Gastrocnemius medialis (tissue), 4 donors: ENCODE measurements at places on chromosomes 5 and 9. TPM values are rescaled to one million over a fixed set of nuclear protein-coding genes. Genes with fewer than 3 reads are reported as not detected.

Gene DIPK1B
- total RNA-seq = 4.6 TPM

DNA sequence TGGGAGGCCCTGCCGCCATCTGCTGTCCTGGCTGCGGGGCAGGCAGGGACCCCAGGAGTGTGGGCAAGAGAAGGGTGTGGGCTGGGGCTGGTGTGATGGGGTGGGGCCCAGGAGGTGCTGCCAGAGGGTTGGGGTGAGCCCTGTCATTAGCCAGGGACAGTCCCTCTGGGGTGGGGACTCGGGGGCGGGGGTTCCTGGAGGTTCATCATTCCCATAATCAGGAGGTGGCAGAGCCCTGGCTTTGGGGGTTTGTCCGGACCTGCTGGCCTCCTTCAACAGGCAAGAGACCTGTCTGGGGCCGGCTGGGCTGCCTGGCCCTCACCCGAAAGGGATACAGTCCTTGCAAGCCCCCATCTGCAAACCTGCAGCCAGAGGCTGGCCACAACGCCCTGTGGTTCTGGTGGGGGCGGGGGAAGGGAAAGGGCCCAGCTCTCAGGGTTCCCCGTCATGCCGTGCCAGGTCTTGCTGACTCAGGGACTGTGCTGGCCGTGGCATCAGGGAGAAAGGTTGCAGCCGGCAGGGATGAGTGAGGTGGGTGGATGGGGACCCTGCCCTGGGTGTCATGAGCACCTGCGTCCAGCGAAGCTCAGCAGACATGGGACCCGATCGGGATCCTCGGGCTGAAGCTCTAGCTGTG is 65.2 kb downstream of the MRPL36 start:
- peak; percentile 4 for DNase-seq

DNA sequence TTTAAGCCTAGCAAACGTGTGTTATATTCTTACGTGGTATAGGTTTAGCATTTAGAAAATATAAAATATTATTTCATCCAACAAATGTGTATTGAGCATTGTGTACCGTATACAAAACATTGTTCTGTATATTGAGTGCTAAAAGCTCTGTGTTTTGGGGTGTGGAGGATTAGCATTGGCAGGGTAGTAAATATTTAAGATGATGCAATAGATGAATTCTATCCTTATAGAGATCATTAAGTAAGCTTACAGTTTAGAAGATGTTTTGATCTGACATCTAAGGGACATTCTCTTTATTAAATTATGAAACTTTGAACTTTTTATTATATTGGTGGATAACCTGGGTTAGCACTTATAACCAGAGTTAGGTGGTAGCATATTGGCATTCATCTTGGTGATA is 48.5 kb upstream of the GLIPR2 start:
- no peak for DNase-seq

- DNase-seq = no peak
Observed at GRCh38 chr5:170576602-170577535, 73.0 kb downstream of the KCNIP1 start.

- DNase-seq = no peak
Observed at GRCh38 chr5:142432369-142432863, 107.6 kb upstream of the SPRY4 start.

- DNase-seq = no peak
Observed at GRCh38 chr5:133565993-133566392, 46.3 kb downstream of the FSTL4 start.

Gene GDA
- 0.82 TPM for total RNA-seq

Gene SEMA4D
- total RNA-seq = 41.7 TPM

- DNase-seq = no peak
Observed at GRCh38 chr5:134994560-134995156, 27.0 kb downstream of the CATSPER3 start.

Gene TMEM267
- total RNA-seq = 4.5 TPM

Gene RABEPK
- 12.3 TPM for total RNA-seq
